ENCODE measurements at places on chromosomes 3 and 15. TPM values are rescaled to one million over a fixed set of nuclear protein-coding genes. Genes with fewer than 3 reads are reported as not detected.

The GADL1 gene
- polyA plus RNA-seq = 2.8 TPM

The WDR5B gene
- 8.9 TPM for polyA plus RNA-seq

The DUOX2 gene
- polyA plus RNA-seq = not detected

The CAMKV gene
- polyA plus RNA-seq = 0.39 TPM

The TF gene
- polyA plus RNA-seq = 3.3 TPM

The LRRIQ4 gene
- 0.17 TPM for polyA plus RNA-seq

The PLSCR2 gene
- 1.2 TPM for polyA plus RNA-seq

The TMCO5A gene
- polyA plus RNA-seq = not detected

DNA sequence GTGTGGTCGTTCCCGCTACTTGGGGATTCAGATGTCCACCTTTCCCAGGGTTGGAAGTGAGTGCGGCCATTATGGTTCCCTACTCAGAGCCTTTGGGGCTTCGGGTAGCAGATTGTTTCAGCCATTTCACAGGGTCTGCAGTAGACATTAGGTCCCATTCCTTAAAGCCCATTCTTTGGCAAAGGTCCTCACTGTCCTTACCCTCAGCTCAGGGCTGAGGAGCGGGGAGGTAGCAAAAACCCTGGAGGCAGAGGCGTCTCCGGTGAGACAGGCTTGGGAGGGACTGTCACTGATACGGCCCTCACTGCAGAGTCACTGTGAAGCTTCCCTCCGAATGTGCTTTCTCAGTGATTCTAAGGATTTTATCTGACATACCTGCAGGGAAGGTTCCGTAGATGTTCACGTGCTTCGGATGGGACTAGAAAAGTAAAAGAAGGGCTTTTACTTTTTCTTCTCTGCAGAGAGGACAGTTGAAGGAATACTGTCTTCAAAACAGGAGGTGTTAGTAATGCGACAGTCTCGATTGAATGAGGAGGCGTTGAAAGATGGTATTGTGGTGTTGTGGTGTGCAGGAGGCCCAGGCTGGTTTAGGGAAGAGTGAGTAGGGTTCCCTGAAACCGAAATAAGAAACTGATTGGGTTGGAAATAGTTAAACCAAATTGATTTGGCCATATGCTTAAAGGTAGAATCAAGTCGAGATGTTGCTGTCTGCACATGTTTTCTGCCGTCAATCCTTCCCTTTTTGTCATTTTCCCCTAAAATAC lies 630 bp downstream of the ATP6V1A start:
- DNase-seq = peak; percentile 10

DNA sequence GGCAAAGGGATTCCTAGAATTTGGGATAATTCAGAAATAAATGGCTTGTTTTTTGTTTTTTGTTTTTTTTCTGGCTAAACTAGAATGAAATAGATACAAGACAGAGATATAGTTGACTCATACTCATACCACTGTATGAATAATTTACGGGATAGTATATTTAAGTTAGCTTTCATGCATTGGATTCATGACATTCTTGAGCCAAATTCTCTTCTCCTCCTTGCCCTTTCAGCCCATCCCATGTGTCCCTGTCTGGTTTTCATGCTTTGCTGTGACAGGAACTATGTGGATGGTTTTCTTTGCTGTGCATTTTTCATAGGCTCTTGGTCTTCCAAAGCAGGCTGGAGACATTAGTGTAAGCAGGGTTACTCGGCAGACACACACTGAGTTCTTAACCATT lies 66.6 kb upstream of the UMPS start:
- no peak for DNase-seq

- no peak for DNase-seq
Observed at GRCh38 chr3:124824286-124824915, 62.8 kb downstream of the ITGB5 start.

GRCh38 chr3:177144922-177145321 lies 52.4 kb downstream of the TBL1XR1 start:
- no peak for DNase-seq

DNA sequence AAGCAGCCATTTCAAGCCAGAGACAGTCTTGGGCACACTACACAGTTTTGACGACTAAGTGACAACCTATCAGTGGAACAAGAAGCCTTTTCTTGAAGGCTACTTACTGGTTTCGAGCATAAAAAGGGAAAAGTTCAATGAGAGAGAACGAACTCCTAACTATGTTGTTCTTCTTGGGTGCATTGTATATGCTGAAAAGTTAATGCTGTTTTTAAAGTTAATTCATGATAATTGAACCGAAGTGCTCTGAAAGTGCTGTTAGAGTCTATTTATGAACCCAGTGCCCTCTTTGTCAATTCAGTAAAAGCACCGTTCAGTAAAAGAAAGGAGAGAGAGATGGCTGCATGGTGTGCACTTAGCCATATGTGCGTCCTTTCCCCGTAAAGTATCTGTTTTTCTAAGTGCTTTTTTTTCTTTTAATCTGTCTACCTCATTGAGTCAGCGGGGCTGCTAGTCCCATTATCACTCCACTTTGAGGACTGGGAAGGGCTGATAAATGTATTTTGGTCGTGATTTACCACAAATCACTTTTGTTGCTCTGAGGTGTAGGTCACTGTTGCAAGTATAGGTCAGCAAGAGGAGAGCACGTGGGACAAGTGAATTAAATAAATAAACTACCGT lies 380.7 kb upstream of the GOLIM4 start:
- DNase-seq = no peak

- no peak for DNase-seq
Observed at GRCh38 chr3:96086018-96086417, 728.4 kb upstream of the EPHA6 start.

GRCh38 chr3:53081318-53081717 lies 35.4 kb upstream of the SFMBT1 start:
- no peak for DNase-seq

DNA sequence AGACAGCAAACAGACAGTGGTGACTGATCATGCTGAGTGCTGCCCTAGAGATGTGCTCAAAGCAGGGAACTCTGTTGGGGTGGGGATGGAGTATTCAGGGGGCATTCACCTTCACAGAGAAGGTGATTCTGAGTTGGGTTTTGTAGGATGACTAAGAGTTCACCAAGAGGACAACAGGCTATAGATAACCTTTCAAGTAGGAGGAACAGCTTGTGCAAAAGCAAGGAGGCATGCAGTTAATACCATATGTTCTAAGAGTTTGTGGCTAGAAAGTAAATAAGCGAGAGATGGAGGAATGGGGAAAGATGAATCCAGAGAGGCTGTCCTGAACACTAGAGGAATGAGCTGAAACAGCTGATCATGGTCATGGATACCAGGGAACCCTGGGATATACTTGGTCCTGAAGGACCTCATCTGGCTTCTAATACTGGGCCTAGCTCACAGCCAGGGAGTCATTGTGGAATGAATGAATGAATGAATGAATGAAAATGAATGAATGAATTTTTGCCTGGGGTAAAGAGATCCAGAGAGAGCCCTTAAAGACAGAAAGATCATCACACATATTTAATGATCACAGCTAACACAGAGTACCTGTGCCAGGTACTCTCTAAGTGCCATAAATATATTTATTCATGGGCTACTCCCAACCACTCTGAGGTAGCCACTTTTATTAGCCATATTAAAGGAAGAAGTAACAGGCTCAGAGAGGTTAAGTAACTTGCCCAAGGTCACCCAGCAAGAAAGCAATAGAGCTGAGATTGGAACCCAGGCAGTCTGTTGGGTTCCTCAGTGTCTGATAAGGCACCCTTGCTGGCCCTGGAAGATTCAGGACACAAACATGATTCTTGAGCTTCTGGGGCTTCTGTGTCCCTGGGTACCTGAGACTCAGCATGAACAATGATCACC lies 22.0 kb downstream of the SMAD6 start:
- no peak for DNase-seq

- DNase-seq = no peak
Observed at GRCh38 chr3:71229905-71230657, 353.4 kb downstream of the FOXP1 start.

DNA sequence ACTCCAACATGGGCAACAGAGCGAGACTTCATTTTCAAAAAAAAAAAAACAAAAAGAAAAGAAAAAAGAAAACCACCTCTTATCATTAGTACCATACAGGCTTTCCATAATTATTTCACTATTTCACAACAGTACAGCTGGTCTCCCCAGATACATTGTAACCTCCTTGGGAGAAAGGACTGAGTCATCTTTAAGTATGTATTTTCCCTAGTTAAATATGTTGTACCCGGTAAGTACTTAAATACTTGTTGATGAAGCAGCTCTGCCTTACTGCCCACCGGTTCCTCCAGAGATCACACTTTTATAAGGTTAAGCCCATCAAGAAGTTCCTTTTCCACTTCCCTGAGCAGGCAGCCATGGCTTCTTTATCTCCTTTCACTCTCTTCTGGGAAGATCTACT lies 789.5 kb upstream of the CFAP20DC start:
- no peak for DNase-seq

DNA sequence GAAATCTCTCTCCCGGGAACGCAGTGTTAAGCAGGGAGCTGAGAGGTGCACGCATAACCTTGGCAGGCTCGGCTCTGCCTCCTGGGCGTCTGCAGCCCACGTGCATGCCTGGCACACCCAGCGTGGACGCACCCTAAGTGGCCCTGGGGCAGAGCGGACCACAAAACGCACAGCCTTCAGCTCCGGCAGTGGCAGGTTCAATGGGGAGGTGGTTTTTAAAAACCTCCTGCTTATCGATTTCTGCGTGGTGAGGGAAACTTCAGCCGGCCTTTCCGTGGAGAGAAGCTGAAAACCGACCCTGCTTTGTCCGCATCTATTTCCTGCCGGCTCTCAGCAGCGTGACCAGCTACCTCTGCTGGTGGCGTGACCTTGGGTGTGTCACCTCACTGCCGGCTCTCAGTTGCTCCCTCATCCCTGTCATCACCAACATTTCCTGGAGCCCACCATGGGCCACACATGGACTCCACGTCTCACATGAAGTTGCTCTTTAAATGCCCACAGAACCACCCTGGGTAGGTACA lies 134.8 kb upstream of the MEF2A start:
- no peak for DNase-seq

DNA sequence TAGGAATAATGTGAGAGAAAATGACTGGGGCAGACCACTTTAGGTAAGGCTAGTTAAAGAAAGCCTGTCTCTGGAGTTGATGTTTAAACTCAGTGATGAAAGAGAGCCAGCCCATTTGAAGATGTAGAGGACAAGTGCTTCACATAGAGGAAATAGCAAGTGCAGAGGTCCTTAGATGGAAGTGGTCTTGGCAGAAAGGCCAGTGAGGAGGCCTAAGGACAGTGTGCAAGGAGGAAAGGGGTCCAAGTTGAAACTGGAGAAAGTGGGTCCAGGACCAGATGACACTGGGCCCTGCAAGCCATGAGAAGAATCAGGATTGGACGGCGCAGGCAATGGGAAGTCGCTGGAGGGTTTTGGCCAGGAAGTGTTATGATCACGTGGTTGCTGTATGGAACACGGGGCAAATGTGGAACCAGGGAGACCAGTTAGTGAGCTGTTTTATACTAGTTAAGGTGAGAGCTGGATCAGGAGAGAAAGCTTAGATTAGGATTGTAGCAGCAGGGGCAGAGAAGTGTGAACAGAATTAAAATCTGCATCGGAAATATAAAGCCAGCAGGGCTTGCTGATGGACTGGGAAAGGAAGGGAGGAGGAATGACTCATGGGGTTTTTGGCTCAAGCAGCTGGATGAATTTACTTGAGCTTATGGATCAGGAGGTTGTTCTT lies 48.0 kb upstream of the SCAANT1 start:
- DNase-seq = no peak

- peak; percentile 60 for DNase-seq
Observed at GRCh38 chr3:72997421-72997961, 880 bp downstream of the PPP4R2 start.

DNA sequence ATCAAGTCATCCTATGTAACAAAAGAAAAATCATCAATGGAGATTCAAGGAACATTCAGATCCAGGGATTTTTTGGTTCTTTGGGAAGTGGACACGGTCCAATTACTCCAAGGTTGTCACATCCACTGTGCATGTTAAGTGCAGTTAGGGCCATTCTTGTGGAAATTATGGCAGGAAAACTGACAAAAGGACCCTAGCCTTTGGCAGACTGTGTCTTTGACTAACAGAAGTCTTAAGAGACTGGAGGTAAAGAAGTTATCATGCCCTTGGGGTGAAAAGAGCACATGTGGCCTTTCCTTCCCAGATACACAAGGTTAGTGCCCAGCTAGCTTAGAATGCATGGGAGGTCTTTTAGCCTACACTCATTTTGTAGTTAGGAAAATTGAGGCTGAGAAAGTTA lies 74.9 kb downstream of the MB21D2 start:
- DNase-seq = no peak

DNA sequence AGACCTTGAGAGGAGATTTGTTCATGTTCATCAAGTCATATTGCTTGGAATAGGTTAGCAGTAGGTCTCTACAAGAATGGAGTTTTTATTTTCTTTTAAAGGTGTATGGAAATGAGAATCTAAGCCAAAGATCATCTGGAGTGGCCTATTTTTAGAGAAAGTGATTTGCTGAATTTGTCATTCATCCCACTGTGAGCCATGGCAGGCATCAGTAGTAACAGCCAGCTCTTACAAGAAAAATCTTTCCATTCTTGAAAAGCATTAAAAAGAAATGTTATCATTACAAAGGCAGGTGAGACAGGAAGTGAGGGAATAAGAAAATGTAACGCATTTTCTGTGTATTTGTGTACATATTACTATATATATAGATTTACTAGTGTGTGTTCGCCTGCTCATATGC lies 29.6 kb downstream of the STAC start:
- no peak for DNase-seq

DNA sequence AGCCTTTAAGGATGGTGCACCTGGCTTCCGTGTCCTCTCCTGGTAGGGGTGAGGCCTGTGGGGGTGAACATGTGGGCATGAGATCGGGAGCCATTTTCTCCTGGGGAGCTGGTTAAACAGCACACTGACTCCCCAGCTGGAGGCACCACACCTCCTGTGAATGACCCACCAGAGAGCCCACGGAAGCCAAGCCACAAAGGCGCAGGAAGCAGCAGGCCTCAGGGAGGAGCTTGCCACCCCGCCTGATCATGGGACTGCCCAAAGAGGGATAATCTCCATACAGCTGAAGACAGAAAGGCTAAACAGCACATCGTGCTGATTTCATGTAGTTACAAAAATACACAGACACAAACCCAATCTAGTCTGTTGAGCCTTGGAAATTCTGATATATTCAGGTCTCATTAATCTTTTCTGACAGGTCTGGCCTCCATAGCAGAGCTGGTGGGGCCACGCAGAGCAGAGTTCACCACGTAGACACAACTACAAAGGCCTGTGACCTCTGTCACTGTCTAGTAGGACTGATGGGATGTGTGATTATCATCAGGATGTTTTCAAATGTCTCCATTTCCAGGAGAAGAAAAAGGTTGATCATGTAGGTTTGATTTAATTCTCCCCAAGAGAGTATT lies 75.2 kb downstream of the DUT start:
- DNase-seq = no peak

DNA sequence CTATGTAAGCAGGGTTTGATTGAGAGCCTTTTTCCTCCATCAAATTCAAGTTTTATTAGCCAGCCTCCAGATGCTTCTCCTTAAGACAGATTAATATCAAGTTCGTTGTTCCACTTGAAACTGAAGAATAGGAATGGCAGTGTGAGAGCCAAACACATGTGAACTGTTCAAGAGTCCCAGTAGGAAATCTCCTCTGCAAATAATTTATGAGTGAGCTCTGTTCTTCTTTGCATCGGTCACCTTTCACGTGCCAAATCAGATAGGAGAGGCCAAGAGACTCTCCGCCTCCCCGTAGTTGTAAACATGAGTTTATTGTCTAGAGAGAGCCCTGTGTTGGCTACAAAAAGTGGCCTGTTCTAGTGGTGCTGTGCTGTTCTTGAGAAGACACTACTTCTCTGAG lies 372.1 kb upstream of the NR2F2 start:
- DNase-seq = no peak

- DNase-seq = no peak
Observed at GRCh38 chr15:72315706-72316370, 4.1 kb downstream of the CELF6 start.

- no peak for DNase-seq
Observed at GRCh38 chr3:178868681-178869080, 202.9 kb downstream of the ZMAT3 start.

GRCh38 chr3:122003112-122003511 lies 18.9 kb downstream of the ILDR1 start:
- no peak for DNase-seq

All from right renal pelvis (tissue), 4 donors.